Mammary microvascular endothelial cell (primary cell): ENCODE measurements at places on chromosomes 5 and 9. TPM values are rescaled to one million over a fixed set of nuclear protein-coding genes. Genes with fewer than 3 reads are reported as not detected.

DAB2 gene
- 90.0 and 102 TPM in 2 replicates for total RNA-seq

CD72 gene
- not detected in 2 replicates for total RNA-seq

MELK gene
- total RNA-seq = 46.7 and 47.2 TPM in 2 replicates

C5orf52 gene
- total RNA-seq = not detected in 2 replicates

C9orf40 gene
- total RNA-seq = 9.5 and 10.4 TPM in 2 replicates

TMEFF1 gene
- total RNA-seq = 14.6 and 19.6 TPM in 2 replicates

CHSY3 gene
- total RNA-seq = 1.2 TPM in 2 replicates

SPINK4 gene
- not detected in 2 replicates for total RNA-seq
